ENCODE measurements at places on chromosomes 3 and 15.

GRCh38 chr3:127796045-127796830 lies 26.1 kb downstream of the MGLL start:
- DNase-seq = no peak

DNA sequence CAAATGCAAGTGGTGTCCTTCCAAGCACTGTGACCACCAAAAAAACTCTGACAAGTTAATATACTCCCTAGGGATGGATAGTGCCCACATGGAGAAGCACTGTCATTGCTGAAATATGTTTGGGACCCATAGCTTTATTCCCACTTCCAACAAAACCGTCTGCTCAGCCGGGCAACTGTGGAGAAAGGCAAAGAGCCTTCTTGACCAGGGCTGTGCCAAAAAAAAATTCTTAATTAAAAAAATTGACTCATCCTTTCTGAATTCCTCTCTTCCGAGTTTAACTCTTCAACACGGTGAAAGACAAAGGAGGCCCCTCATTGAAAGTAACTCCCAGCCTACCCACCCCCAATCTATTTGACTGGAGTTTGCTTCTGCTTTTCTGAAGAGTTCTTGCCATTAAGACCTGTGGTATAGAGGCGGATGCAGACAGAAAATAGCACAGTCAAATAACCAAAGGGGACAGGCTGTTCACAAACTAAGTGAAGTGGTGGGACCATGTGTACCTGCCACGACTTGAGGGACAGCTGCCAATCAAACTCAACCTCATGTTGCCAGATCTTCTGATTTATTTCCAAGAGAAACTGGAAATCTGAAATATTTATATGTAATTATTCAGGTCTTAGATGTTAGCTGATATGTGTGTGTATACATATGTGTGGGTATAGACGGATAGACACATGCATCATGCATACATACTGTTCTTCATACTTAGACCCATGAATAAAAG lies 135.4 kb upstream of the PFN2 start:
- DNase-seq = no peak

DNA sequence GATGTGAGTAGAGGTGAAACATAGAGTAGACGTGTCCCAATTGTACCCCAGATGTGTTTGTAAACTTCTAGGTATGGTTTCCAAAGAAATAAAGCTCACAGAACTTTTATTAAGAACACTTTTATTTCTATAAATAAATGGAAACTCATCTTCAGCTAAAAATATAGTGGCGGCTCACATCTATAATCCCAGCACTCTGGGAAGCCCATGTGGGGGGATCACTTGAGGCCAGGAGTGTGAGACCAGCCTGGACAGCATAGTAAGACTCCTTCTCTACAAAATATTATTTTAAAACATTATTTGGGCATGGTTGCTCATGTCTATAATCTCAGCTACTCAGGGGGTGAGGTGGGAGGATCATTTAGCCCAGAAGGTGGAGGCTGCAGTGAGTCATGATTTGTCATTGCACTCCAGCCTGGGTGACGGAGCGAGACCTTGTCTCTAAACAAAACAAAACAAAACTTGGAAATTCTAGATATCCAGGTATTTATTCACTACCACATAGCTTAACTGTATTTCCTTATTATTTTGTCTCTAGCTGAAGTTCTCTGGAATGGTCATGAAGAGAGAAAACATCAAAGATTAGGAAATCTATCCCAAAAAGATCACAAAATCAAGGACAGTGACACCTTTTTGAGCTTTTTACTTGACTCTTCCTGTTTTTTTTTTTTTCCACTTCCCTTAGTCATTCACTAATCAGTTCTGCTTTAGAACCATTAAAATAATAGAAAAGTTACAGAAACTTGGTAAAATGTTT lies 258.1 kb downstream of the TIGIT start:
- peak; percentile 43 for DNase-seq

- no peak for DNase-seq
Measured at GRCh38 chr15:88075102-88075501, 181.4 kb downstream of the NTRK3 start.

GRCh38 chr3:177615015-177615414 lies 417.7 kb upstream of the TBL1XR1 start:
- peak; percentile 13 for DNase-seq

- DNase-seq = peak; percentile 18
Measured at GRCh38 chr3:79086514-79086913, 681.3 kb downstream of the ROBO1 start.

- DNase-seq = no peak
Measured at GRCh38 chr3:45664578-45664977, 24.6 kb upstream of the SACM1L start.

DNA sequence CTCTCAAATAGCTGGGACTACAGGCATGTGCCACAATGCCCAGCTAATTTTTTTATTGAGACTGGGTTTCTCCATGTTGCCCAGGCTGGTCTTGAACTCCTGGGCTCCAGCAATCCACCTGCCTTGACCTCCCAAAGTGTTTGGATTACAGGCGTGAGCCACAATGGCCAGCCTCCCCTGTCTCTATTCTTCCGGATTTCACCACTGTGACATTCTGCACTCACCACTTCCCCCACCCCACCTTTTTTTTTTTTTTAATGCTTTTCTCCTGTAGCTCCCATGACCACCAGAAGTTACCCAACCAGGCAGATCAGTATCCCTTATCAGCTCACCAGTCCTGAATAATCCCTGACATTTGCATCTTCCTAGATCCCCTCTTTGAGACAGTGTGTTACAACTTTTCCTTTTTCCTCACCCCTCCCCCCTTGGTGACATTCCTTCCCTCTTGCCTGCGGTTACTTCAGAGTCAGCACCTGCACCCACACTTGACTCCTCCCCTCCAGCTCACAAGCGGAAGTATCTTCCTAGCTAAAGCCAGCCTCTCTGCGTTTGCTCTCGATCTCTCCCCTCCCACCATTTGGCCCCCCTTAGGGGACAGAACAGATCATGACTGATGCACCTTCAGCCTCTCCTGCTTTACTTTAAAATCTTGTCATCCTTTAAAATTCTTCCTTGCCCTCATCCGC lies 13.5 kb upstream of the ZNF592 start:
- DNase-seq = peak; percentile 7

DNA sequence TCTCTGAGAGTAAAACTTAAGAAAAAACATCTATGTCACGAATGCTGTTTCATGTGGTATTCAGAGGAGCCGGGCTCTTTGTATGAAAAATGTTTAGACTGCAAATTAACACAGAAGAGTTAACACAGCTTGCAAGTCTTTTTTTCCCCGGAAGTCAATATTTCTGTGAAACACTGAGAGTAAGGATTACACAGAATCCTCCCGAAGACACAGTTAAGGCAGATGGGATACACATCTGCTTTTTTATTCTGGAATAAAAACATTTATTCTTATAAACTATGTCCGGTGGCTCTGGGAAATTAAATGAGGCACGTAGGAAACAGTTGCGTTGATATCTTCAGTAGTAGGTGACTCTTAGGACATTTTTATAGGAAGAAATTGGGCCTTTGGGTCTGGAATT lies 180.6 kb downstream of the PTPRG start:
- no peak for DNase-seq

DNA sequence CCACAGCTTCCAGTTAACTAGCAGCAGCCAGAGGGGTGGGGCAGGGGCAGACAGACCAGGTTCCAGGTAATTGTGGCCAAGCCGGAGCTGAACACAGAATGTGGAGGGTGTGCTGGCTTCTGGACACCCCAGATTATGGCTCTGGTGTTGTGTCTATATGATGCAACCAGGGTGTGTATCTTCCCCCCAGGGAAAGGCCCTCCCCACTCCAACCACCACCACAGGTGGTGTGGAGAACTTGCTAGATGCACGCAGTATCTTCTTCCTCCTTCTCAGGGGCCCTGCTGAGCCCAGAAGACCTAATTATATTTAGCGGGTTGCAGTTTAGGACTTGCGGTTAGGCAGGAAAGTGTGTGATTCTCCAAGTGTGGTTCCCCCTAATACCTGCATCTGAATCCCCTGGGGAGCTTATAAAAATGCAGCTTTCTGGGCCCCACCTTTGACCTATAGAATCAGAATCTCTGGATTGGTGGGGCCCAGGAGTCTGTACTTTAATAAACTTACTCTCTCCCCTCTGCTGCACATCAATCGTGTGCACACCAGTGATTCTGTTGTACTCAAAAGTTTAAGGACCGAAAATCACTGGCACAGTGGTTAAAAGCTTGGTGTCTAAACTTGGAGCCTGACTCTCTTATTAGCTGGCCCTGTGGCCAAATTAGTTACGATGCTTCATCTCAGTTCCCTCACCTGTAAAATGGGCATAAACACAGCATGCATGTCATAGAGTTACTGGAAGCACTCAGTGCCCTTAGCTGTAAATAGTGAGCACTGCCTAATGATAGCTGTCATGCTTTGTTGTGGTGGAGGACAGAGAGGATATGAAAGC lies 379.1 kb upstream of the PROK2 start:
- no peak for DNase-seq

- no peak for DNase-seq
Measured at GRCh38 chr3:97835761-97836160, 13.9 kb downstream of the CRYBG3 start.

DNA sequence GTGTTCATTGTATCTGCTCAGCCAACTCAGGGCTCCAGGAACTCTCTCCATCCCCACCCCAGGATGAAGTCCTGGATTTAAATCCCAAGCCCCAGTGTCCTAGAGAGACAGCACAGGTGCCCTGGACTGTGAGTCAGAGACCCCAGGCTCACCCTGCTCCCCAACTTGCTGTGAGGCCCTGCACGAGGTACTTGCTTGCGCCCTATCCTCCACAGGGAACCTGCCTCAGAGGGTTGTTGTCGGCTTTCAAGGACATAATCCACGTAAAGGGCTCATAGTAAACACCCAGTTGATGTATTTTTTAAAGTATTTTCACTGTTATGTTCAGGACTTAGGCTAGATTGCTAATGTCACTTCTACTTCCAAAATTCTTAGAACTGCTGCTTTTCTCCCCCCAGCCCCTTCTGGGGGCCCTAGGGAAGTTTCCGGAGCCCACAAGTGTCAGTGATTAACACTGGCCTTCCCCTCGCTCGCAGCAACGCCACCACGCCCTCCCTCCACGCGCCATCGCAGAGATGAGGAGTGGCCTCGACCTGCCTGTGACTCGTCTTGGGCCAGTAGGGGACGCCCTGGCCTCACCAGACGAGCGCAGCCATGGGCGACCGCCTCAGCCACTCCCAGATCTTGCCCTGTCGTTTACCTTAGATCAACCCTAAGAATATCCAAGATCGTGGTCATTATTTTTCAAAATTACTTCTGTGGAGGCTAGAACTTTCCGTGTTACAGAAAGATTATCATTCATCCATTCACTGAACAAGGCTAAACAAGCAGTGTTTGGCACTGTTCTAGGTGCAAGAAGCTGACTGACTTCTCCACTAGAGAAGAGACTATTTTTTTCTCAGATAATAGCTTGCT lies 6.0 kb upstream of the SRP14 start:
- peak; percentile 62 for DNase-seq

GRCh38 chr3:38117163-38117716 lies 19.7 kb downstream of the ACAA1 start:
- no peak for DNase-seq

DNA sequence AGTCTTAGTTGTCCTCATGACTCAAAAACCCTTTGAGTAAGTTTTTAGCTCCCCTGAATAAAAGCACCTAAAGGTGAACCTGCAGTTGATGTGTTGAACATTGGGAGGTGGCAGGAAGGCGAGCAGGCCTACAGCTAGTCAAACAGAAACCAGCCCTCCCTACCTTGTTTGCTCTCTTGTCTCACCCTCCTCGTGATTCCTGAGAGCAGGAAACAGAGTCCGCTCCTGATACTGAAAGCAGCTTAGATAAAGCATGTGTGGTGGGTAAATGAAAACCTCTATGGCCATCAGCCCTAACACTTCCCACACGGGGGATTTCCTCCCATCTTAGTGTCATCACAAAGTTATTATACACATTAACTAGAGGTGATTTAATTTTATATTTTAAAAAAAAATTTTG lies 21.8 kb upstream of the CLDN18 start:
- DNase-seq = no peak

DNA sequence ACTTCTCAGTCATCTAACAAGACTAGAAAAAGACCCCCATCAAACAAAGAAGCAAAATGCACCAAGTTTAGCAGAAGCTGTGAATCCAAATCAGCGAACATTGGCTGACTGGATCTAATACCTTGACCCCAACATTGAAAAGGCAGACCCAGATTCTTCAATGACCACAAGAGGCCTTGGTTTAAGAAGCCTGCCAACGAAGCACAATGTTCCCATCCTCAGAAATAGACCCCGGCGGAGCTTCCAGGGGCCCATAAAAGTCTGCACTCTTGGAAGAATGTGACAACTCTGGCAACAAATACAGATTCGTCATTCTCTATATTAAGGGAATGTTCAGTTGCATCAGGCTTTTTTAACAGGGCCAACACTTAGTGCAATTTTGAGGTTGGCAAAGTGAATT lies 112.8 kb upstream of the BCL6 start:
- DNase-seq = no peak

DNA sequence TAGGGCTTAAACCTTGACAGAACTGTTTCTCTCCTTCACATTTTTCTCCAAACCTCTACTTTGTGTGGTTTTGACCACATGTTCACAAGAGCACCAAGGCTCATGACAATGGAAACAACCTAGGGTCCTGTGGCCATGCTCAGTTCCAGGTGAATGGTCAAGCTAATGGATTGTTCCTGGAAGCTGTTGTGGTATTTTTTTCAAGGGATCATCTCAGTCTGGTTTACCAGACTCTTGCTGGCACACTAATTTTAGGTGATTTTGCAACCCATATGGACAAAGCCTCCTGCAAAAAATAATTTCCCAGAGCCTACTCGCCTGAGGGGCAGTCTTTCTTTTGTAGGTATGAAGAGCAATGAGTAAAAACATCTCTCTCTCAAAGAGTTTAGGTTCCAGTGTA lies 67.2 kb downstream of the LSAMP start:
- DNase-seq = no peak

DNA sequence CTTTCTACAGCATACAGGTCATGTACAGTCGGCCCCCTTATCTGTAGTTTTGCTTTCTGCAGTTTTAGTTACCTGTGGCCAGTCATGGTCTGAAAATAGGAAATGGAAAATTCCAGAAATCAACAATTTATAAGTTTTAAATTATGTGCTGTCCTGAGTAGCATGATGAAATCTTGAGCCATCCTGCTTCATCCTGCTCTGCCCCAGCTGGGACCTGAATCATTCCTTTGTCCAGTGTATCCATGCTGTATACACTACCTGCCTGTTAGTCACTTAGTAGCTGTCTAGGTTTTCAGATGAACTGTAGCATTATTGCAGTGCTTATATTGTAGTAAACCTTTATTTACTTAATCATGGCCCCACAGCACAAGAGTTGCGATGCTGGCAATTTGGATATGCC lies 44.8 kb downstream of the AP4E1 start:
- no peak for DNase-seq

- DNase-seq = no peak
Measured at GRCh38 chr15:82890338-82890994, 62.1 kb downstream of the HOMER2 start.

DNA sequence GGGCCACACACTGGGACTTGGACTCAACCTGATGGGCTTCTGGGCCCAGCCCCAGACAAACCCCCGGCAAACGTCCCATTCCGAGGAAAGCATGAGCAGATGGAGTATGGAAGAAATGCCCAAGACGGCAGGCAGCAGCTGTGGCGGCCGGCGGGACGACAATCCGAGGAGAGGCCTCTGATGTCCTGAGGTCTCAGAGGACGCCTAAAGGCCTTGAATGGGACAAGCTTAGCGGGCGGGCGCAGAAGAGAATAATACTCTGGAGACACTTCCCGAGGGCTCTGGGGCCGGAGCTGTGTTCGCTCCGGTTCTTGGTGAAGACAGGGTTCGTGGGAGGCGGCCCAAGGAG lies 482 bp upstream of the OGG1 start:
- no peak for DNase-seq

Measured in T1000 (cell line).